Stimulated activated CD4-positive, alpha-beta T cell treated with anti-CD3 and anti-CD28 coated beads, TNF-alpha, amount 100 ng/mL, for 24 hours (primary cell): ENCODE measurements at places on chromosomes 16 and 17.

- no peak for DNase-seq
Measured at GRCh38 chr17:76137001-76137350, 4.1 kb downstream of the FOXJ1 start.

GRCh38 chr17:4453812-4454591, 20.3 kb downstream of the SPNS3 start:
- DNase-seq, result no peak

DNA sequence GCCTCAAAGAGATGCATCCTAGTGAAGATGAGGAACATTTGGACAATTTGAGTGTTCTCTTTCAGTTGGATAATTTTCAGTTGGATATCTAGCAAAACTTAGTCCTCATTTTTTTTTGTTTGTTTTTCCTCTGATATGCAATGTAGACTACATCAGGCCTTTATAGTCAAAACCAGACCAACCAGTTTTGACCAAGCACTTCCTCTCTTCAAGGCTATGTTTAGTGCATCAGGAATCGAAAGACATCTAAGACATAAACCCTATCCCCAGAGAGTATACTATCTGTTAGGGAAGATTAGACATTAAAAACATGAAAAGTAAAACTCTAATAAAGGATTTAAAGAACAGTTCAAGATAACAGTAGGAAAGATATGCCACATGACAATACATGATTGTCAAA, 256.1 kb downstream of the IRX3 start:
- DNase-seq, result no peak

DNA sequence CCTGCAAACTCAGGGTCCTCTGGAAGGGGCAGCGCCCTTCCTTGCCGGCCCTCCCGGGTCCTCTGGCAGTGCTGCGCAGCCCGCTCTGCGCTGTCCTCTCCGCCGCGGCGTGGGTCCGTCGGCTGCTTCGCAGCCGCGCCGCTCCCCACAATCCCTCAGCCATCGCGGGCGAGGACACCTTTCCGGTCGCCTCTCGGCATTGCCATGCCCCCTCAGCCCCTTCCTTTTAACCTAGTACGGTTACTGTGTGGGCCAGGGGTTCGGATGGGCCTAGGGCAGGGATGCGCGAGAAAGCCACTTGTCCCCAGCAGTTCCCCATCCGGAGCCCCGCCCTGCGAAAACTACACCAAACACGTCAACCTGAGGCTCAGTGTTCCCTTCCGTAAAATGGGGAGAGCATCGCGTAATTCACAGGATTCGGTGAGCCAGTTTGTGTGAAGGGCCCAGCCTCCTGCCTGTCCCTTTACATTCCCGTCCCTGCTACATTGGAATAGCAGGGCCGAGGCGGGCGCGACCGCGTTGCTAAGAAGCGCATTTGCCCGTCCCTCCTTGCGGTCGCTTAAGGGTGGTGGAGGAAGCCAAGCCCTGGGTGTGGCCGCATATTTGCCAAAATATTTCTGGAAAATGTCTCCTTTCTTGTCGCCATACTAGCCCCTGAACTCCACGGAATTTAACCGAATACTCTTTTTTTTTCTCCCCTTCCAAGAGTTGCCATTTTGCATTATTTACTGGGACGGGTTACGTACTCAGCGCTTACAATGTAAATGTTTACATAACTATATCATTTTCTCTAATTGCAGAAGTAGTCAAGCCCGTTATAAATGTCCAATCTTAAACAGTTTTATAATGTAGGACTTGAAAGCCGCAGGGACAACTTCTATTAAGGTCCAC, 13.2 kb downstream of the COPZ2 start:
- DNase-seq, result no peak

- no peak for DNase-seq
Measured at GRCh38 chr16:1007284-1007850, 25.8 kb downstream of the SOX8 start.

DNA sequence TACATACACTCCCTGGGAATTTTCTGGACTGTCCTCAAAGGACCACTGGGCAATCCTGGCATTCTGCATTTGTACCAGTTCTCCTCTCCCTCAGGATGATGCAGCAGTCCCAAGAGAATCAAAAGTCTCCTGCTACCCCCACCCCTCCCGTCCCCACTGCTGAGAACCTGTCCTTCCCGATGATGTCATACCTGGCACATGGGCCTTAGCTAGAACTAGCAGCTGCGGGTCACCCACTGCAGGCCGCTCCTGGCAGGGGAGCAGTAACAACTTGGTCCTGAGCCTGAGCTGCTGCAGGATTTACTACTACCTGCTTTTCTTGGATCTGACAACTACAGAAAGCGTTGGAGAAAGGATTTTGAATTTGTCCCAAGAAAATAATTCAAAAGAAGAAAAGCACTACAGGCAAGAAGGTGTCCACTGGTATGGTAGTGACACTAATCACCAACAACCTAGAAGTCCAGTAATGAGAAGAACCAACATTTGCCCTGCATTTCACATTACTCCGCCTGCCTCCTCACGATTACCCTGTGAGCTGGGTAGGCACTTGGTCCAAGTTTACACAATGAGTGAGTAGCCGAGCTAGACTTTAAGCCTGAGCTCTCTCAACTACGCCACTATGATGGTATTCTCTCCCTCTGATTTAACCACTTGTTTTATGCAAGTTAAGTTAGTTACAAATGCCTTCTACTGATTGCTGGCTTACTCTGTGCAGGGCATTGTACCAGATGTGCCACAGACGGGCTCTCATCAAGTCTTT, 55.3 kb upstream of the ETV4 start:
- no peak for DNase-seq
